ENCODE measurements at places on chromosomes 12 and 14. TPM values are rescaled to one million over a fixed set of nuclear protein-coding genes. Genes with fewer than 3 reads are reported as not detected.

GRCh38 chr14:71583705-71584104 lies 348.5 kb upstream of the RGS6 start:
- no peak for DNase-seq

GRCh38 chr12:84689638-84690037 lies 223.0 kb downstream of the SLC6A15 start:
- DNase-seq, result no peak

DNA sequence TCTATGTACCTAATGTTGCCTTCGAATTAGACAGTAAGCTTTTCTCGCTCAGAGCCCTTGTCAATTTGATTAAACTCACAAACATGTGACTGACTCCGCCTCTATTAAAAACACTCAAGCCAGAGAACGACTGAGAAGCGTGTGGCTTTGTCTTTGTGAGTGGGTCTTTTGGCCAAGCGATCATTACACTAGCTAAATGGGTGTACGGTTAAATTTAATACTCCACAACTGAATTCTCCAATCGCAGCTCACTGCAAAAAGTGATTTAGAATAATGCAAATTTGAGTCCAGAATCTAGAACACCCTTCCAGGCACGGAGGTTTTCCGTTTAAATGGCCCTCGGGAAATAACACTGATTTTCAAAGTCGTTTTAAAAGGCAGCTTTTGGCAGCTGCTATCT lies 253.7 kb downstream of the EFCAB11 start:
- DNase-seq, result no peak

Gene LRTM2
- total RNA-seq, result not detected

- DNase-seq, result no peak
Observed at GRCh38 chr14:100381395-100382105, 58.4 kb downstream of the SLC25A47 start.

DNA sequence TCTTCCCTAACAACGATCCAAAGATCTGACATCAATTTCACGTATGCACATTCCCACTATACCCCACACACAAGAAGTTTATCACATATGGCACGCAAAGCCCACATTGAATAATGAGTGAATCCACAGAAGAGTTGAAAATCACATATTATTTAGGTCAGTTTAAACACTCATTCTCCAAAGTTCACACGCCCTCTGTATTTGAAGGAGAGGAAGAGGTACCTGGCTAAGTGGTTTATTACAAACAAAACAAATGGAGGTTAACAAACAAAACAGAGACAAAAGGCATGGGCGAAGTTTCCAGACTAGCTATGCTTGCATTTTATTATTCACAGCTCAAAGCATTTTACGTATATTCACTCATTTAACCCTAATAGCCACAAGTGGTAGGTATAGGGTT lies 41.8 kb downstream of the CPM start:
- no peak for DNase-seq

DNA sequence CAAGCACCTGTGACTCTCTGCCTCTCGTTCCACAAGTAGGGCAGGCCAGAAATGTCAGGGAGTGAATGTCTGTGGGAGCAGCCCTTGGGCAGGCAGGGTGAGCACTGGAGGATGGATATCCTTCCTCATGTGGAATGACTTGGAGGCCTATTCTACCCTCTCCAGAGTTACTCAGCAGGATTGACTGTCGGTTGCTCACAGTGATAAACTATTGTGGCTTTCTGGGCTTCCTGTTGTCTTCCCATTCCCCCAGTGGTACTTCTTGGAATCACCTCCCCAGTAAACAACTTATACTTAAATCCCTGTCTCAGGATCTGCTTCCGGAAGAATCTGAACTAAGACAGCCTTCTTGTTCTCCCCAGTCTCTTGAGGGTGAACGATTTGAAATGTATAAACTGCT lies 79.6 kb upstream of the MANSC4 start:
- DNase-seq, result no peak

- no peak for DNase-seq
Observed at GRCh38 chr12:115611477-115611876, 666.0 kb downstream of the MED13L start.

- no peak for DNase-seq
Observed at GRCh38 chr14:101589486-101590015, 28.3 kb downstream of the DIO3 start.

- DNase-seq, result no peak
Observed at GRCh38 chr12:122072031-122072970, 6.3 kb upstream of the MLXIP start.

Gene CELA1
- total RNA-seq, result not detected

GRCh38 chr14:99145307-99145706 lies 126.7 kb downstream of the BCL11B start:
- no peak for DNase-seq

DNA sequence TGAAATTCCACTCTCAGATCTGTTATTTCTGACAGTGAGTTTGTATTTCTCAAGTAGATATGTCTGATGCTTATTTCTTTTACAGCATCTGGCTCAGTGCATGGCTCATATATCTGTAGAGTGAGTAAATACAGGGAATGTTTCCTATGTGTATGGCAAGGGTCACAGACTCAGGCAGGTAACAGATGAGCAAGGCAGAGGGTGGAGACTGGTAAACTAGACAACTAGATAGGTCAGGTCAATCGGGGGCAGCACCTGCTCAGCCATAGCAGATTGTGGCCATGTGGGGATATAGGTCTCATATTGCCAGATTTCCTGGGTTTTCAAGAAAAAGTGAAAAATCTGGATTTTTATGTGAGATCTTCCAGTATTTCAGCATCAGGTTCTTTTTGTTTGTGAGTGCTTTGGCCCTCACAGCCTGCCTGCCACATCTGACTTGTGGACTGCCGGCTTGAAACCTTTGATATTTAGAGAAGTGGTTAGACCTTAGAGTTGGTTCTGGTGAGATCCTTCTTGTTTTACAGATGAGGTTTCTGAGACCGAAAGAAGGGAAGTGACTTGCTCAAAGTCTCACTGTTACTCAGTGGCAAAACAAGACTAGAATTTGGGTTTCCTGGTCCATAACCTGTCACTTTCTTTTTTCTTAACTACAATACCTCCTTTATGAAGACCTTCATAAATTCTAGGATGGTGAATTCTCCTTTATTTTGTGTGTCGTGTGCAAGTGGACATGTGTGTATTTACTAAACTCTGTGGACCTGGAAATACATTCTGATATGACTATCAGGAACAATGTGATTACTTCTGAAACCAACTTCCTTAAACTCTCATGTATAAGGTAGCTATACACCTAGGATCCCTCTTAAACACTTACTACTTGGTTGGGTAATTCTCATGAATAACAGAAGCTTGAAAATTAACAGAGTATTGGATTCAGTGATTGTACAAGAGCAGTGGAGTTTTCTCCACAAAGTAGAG lies 34.4 kb downstream of the PROX2 start:
- DNase-seq, result peak; percentile 30

Gene GARIN6
- total RNA-seq, result not detected

GRCh38 chr12:14367040-14367661 lies 1.7 kb downstream of the ATF7IP start:
- no peak for DNase-seq

DNA sequence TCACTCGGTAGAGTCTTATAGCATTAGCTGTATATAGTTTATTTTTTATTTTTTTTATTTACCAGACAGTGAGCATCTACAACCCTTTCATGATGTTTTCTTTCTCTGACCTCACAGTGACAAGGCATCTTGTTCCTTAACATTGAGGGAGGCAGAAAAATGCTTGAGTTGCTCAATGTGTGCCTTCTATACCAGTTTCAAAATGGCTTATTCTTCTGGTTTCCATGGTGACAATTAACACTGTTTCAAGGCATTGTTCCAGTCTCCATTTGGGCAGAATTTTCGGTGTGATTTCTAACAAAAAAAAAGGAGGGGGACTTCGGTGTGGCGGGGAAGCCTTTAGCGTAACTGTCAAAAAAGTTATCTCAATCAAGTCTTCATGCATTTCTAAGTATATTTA lies 209.7 kb upstream of the NPAS3 start:
- DNase-seq, result no peak

Gene FOXN4
- not detected for total RNA-seq
